Neural crest cell (in vitro differentiated cells): ENCODE measurements at places on chromosomes 3 and 15.

- DNase-seq = no peak
These were observed 298.5 kb downstream of the RPLP1 start for GRCh38 chr15:69751147-69751546.

- no peak for DNase-seq
These were observed 9.0 kb downstream of the ACKR4 start for GRCh38 chr3:132606085-132606484.

- DNase-seq = no peak
These were observed 30.8 kb downstream of the LRRC28 start for GRCh38 chr15:99282121-99282520.

GRCh38 chr15:39226169-39226937, 354.5 kb upstream of the THBS1 start:
- DNase-seq = no peak

- DNase-seq = no peak
These were observed 10.4 kb upstream of the POLR2M start for GRCh38 chr15:57696146-57696545.
